ENCODE measurements at places on chromosomes 7 and 10.
A peak's percentile ranks its signal among the peaks of the same experiment; 100 is the strongest.

- DNase-seq, result no peak
Measured at GRCh38 chr7:48171202-48171601, at the start of gene ABCA13. ABCA13 (plus strand) TSS chr7:48171458; CDS start chr7:48171484, 26 bp downstream.

- DNase-seq, result no peak
Measured at GRCh38 chr10:94069884-94070283, 76.2 kb downstream of the PLCE1 start.

GRCh38 chr10:90614631-90615030, 243.2 kb downstream of the HTR7 start:
- no peak for DNase-seq

DNA sequence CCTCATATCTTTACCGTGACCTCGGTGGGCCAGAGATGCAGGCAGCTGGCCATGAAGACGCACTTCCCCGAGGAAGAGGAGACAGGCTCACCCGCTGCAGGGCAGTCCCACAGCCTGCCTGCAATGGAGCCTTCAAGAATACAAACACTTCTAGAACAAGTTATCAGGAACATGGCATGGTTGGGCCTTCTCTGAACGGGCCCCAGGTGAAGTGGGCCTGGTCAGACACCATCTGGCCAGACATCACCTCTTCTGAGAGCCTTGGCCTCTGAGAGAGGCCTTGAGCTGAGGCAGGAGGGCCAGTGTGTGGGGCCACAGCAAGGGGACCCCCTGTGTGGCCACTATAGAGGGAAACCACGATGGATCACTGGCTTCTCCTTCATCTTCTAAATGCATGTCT, 112.4 kb upstream of the GDF10 start:
- no peak for DNase-seq

- no peak for DNase-seq
Measured at GRCh38 chr10:87846023-87846422, 17.3 kb downstream of the KLLN start.

DNA sequence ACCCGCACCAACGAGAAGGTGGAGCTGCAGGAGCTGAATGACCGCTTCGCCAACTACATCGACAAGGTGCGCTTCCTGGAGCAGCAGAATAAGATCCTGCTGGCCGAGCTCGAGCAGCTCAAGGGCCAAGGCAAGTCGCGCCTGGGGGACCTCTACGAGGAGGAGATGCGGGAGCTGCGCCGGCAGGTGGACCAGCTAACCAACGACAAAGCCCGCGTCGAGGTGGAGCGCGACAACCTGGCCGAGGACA, 1.6 kb downstream of the VIM start:
- DNase-seq, result no peak

DNA sequence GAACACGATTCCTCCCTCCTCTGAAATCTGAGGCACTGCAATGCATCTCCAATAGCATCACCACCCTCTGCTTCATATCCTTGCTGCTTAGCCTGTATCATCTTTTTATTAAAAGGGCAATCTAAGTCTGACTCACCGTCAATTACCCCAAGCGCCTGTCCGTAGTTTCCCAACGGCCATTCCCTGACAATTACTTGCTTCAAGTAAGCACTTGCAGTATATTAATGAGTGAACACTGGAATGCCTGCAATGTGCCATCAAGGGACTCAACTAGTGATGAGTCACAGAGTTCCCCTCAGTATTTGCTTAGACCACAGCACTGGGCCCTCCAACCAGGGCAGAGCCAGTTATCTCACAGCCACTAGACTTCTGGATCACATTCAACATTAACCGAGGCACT, 19.5 kb upstream of the PPP1R3C start:
- no peak for DNase-seq

- DNase-seq, result no peak
Measured at GRCh38 chr10:111116211-111116610, 39.4 kb downstream of the ADRA2A start.

DNA sequence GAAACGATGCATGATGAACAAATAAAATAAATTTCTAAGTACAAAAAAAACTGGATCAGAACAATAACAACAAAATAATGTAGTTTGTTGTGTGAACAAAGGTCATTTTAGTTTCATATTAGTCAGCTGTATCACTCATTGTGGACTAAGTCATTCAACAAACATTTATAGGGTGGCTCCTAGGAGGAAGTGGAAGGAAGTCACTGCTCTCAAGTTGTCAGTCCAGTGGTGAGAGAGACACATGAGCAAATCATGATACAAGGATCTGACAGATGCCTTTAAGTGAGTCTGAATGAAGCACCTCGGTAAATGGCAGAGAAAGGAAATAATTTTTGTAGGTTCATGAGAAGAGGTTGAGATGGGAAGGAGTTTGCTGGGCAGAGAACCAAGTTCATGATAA, 56.8 kb downstream of the EPDR1 start:
- no peak for DNase-seq

DNA sequence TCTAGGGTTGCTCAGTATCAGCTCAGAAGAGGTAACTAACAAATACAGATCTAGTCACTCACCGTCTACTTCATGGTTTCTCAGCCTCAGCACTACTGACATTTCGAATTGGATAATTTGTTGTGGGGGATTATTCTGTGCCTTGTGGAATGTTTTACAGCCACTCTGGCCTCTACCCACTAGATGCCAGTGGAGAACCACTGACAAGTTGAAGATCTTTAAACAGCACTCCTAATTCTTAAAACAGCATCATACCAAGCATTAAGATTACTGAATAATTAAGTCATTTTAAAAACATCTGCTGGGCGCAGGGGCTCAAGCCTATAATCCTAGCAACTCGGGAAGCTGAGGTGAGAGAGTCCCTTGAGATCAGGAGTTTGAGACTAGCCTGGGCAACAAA, 82.6 kb downstream of the UPF2 start:
- DNase-seq, result no peak

DNA sequence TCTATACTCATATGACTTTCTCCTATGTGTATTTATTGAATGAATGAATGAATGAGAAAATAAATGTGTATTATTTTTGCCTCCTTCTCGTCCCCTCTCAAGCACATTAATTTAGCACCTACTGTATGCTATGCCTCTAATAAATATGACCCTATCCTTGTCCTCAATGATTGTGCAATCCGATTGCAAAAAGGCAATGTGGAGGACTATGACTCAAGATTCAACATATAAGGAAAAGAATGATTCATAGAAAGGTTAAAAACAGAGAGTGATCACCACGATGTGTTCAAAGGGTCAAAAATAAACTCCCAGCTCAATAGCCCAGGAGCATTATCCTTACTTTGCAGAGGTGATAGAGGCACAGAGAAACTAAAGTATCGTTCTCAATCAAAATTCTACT, 322.8 kb upstream of the SORCS1 start:
- DNase-seq, result no peak

- peak; percentile 47 for DNase-seq
Measured at GRCh38 chr7:38070718-38071117, 107.3 kb upstream of the STARD3NL start.

DNA sequence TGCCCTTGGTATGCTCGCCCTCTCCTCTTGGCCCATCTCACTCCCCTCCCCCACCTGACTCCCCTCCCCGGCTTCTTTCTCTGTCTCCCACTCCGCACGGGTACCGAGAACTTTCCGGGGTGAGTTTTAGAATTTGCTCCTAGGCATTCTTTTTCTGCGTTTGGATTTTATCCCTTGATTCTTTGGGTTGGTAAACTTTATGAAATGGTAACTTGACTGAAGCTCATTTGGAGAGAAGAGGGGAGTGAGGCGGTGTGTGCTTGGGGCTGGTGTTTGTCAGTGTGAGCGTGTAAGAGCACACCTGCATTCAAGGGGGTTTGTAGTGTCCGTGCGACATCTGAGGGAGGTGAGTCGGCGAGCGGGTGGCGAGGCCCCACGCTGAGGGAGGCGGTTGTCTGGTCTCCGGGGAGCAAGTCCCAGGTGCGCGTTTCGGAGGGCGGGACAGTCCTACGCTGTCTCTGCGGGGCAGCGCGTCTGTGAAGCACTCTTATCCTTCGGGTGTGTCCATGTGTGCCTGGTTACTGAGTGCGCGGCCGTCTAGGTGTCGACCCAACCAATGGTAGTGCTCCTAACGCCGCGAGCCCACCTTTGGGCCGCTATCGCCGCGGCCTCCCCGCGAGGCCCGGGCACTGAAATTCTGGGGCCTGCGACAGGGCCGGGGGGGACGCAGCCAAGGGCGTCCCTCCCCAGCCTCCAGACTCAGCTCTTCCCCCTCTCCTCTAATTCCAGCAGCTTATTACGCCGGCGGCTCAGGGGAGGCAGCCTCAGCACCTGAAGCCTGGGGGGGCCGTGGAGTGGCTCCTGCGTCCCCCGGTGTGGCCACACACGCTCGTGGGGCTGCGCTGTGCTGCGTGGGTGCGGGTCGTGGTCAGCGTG, 2.6 kb upstream of the ZNF503 start:
- no peak for DNase-seq

DNA sequence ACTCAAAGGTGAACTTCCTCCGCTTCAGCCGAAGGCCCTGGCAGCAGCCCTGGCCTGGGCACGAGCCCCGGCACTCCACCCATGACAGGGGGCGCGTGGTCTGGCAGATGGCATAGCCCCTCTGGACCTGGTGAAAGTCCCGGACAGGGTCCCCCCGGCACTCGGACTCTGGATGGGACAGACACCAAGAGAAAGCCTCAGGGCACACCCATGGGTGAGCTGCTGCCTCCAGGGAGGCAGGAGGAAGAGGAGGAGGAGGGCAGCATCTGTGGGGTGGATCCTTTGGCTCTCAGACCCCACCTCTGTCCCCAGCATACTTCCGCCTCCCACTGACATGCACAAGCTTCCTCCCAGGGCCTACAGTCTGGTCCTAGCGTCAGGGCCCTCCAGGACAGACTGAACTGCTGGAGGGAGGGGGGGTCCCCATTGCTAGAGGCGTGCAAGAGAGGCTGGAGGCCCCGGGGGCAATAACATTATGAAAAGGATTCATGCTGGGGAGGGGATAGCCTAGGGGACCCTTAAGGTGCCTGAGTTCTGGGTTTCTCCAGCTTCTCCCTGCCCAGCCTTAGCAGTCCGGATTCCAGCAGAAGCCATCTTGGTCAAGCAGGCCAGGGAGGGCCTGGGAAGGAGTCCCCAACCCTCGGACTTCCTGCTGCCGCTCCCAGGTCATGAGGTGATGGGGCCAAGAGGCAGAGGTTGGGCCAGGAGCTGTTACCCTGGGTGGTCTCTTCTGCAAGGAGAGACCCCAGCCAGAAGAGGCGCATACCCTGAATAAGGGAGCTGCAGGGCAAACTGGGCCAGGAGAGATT, 169.3 kb downstream of the LCOR start:
- DNase-seq, result no peak

DNA sequence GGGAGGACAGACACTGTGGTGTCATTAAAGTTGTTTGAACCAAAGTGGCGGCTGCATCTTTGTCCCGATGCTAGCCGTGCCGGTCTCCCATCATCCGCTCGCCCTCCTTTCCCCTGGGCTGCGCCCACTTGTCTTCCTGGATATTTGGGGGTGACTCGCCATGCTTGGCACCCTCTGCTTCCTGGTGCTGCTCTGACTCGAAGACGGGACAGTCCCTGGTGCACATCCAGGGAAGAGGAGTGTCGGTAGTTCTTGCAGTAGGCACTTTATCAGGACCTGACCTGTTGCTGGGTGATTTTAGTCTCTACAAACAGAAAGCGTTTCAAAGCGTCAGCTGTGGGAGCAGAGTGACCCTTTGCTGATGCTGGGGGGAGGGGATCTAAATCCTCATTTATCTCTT, 68.3 kb upstream of the DNAJB6 start:
- DNase-seq, result no peak

DNA sequence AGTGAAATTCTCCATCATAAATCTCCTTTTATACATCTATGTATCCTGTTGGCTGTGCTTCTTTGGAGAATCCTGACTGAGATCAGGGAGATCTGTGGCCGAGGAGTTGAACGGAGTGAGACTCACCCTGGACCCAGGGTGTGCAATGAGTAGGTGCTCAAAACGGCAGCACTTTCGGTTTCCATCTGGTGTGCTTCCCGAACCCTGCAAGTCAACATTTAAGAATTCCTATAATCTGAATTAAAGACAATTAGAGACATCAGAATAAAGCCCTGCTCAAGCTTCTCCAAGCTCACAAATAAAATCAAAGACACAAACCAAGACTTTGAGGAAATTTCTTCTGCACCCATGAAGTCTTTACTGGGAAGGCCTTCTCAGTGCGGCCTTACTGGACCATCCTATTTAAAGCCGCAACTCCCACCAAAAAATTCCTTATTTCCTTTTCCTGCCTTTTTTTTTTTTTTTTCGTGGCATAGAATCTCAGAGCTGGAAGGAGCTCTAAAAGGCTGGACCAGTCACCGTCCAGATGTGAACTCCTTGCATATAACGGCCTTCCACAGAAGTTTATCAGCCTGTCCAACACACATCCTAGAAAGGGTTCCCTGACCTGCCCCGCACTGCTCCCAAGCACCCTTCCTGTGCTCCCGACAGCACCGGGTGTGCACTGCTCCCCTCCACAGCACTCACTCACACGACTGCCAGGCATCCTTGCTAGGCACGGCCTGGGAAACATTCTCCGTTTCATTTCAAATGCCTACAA, 29.7 kb downstream of the GNA12 start:
- DNase-seq, result no peak

- DNase-seq, result no peak
Measured at GRCh38 chr10:93464776-93465388, 17.3 kb downstream of the MYOF start.

GRCh38 chr10:78974617-78975317, 94.0 kb upstream of the ZMIZ1 start:
- DNase-seq, result no peak

- DNase-seq, result peak; percentile 16
Measured at GRCh38 chr10:24891823-24892222, 60.6 kb downstream of the PRTFDC1 start.

- no peak for DNase-seq
Measured at GRCh38 chr10:716821-717220, 27.4 kb upstream of the DIP2C start.

GRCh38 chr7:134732728-134733127, 46.7 kb upstream of the CALD1 start:
- no peak for DNase-seq

GRCh38 chr10:22427890-22428571, 82.7 kb downstream of the SPAG6 start:
- DNase-seq, result peak; percentile 76

GRCh38 chr7:151851145-151851751, 25.7 kb downstream of the PRKAG2 start:
- no peak for DNase-seq

DNA sequence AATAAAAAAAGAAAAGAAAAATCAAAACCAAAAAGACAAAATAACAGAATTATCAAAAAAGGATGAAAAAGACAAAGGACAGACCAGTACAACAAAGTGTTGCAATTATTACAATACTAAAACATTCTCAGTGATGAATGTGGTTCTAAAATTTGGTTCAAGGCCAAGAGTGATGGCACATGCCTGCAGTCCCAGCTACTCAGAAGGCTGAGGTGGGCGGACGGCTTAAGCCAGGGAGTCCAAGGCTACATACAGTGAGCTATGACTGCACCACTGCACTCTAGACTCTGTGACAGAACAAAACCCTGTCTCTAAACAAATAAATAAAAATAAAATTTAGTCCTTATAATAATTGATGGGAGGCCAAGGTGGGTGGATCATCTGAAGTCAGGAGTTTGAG, 14.5 kb downstream of the BAZ1B start:
- DNase-seq, result no peak

GRCh38 chr7:148967032-148967372, 61.3 kb downstream of the PDIA4 start:
- no peak for DNase-seq

GRCh38 chr7:47389923-47390630, 191.8 kb downstream of the TNS3 start:
- DNase-seq, result no peak

- DNase-seq, result no peak
Measured at GRCh38 chr7:99102361-99102760, 41.5 kb downstream of the SMURF1 start.

Data from NCI-H446 (cell line).